ENCODE measurements at places on chromosomes 2 and 18.

DNA sequence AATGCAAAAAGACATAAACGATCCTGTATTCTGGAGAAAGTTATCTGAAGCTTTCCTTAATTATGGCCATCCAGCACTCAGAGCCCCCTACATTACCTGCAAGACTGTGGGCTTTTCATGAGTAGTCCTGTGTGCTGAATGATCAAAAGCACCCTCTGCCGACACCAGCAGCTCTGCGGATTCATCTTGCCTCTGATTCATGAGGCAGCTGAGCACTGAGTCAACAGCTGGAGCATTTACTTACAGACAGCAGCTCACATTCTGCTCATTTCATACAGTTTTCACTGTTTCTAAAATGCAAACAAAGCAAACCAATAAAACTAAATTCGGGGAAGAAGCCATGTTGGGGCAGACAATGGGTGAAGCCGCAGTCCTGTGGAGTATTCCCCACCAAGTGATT is 886.5 kb downstream of the CNTNAP5 start:
- no peak for DNase-seq

DNA sequence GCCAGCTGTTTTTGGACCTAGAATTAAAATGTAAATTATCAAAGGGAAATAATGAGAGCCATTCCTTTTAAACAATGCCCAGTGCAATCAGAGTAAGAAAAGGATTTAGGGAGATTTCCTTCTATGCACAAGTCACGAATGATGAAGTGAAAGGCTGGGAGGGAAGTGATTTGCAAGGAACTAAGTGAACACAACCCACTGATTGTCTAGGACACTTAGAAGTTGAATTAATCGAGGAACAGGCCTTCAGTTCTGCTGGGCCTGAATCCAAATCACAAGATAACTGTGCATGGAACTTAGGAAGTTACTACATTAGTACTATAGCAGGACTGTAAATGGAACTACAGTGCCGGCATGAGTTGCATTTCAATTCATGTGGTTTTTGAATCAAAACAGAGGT is 17.7 kb downstream of the MAP2 start:
- DNase-seq, result no peak

- DNase-seq, result no peak
These were observed 6.1 kb upstream of the OTOF start for GRCh38 chr2:26483957-26484565.

- DNase-seq, result no peak
These were observed 51.8 kb downstream of the AKAIN1 start for GRCh38 chr18:5145168-5145825.

DNA sequence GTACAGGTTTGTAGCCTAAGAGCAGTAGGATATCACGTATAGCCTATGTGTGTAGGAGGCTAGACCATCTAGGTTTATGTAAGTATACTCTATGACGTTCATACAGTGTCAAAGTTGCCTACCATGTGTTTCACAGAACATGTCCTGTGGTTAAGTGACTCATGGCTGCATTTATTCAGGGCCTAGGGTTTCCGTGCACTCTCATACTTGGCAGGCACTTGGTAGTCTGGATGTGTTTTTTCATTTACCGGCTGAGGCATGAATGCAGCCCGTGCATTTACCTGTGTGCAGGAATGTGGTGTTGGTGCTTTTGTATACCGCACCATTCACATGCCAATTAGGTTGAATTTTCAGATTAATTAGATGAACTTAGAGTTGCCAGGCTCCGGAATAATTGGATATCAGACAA is 43.4 kb downstream of the MYL12B start:
- DNase-seq, result peak; percentile 51

DNA sequence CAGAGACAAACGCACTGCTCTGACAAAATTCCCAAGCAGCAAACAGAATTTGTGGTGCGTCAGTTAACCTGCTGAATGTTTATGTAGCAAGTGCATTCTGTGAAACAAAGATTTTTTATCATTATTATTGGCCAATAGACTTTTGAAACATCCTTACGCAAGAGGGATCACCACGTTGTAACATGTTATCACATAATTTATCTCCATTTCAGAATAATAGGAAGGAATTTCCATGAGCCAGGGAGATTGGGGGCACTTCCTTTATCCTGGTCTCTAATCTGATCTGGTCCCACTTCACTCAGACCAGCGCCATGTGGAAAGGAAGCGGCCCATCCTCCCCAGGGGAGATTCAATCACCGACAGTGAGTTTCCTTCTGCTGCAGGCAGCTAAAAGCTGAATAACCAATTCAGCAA is 166.1 kb downstream of the PID1 start:
- DNase-seq, result peak; percentile 27

DNA sequence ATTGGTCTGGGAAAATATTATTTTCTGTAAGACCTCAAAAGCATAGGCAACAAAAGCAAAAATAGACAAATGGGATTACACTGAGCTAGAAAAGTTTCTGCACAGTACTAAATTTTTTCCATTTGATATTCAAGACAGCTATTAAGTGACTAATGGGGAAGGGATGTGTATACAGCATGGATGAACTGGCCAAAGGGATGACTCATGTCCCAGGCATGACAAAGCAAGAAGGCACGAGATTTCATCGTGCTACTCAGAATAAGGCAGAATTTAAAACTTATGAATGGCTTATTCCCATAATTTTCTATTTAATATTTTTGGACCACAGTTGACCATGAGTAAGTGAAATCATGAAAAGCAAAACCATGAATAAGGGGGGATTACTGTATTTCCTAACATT is 1250.1 kb upstream of the GYPC start:
- DNase-seq, result peak; percentile 12

- DNase-seq, result peak; percentile 51
These were observed 107.0 kb downstream of the BCL2L11 start for GRCh38 chr2:111227716-111228141.

GRCh38 chr2:198326431-198326830 is 522.0 kb downstream of the PLCL1 start:
- DNase-seq, result no peak

GRCh38 chr2:150387586-150388288 is 99.7 kb downstream of the RND3 start:
- DNase-seq, result no peak

- no peak for DNase-seq
These were observed 77.1 kb downstream of the CYRIA start for GRCh38 chr2:16588565-16588964.

DNA sequence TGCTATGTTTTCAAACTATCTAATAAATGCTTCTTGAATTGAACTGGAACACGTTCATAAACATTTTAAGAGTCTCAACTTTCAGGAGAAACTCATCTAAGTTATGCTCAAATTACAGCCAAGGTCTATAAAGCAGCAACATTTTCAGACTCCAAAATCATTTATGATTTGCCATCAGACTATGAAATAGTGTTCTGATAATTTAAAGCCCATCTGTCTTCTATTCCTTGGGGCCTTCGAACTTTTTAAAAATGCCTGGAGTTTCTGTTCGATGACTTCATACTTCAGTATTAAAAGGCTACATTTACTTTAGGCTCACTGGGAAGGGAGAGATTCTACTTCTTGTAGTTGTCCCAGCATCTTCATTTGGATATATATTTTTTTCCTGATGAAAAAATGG is 73.6 kb upstream of the NXPH2 start:
- no peak for DNase-seq

GRCh38 chr18:77702686-77703085 is 453.0 kb downstream of the GALR1 start:
- no peak for DNase-seq

DNA sequence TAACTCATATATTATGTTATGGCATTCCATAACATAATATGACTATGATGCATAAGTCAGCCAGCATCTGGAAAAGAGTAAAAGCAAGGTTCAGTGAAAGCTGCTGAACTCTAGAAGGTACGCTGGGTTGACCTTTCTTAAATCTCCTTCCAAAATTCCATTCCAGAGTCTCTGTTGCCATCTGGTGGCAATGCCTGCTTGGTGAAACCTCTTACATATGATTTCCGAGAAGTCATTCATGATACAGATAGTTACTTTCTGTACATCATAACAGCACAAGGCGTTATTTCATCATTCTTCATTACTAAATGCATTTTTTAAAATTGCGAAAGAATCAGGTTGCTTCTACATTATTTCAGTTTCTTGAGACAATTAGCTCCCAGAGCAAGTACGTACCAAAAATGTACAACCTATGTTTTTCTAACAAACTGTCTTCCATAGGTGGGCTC is 7.0 kb upstream of the EPG5 start:
- peak; percentile 82 for DNase-seq

- no peak for DNase-seq
These were observed 41.7 kb downstream of the KIAA2012 start for GRCh38 chr2:202114795-202115194.

GRCh38 chr18:62723666-62724281 is 8.4 kb downstream of the PHLPP1 start:
- DNase-seq, result no peak

DNA sequence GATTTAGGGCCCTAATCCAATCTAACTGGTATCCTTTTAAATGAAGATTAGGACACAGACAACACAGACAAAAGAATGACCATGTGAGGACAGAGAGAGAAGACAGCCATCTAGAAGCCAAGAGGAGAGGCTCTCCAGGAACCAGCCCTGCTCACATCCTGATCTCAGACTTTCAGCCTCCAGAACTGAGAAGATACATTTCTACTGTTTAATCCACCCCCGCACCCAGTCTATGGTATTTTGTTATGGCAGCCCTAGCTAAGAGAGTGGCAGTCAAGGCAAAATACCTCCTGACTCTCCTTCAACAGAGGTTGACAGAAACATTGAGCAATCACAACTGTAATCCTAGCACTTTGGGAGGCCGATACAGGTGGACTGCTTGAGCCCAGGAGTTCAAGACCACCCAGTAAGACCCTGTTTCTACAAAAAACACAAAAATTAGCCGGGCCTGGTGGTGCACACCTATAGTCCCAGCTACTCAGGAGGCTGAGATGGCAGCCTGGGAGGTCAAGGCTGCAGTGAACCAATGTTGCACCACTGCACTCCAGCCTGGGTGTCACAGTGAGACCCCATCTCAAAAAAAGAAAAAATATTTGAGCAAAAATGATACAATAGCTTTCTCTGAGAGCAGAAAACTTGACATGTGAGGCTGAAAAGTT is 34.7 kb downstream of the WDR33 start:
- no peak for DNase-seq

- peak; percentile 87 for DNase-seq
These were observed 4.0 kb downstream of the ID2 start for GRCh38 chr2:8685697-8686358.

DNA sequence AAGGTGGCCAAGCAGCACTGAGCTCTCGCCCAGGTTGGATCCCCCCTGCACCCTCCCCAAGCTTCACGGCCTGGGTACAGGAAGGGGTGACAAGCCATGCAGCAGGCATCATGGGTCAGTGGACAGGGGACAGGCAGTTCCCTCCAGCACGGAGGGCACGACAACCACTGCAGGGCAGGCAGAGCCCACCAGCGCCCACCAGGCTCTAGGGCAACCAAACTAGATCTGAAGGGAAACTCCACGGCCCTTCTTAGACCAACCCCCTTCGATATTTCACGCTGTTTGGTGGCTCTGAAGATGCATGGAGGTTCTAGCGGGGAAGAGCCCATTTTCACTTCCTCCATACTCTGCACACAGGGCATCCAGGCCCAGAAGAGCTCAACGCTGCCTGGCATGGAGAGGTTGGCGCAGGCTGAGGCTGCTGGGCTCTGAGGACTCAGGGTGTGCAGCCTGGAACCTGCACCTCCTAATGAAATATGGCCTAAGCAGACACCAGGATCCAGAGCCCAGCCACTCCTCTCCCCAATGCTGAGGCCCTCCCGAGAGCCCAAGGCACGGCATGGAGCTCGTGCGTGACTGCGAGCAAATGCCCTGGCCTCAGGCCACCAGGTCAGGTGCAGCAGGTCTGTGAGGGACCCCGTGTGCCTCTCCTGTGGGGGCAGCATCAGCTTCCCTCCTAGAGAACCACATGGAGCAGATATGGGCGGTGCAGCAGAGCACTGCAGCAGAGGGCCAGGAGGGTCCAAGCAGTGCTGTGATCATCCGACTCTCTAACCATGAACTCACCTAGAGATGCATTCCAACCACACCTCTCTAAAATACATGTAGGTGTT is 8.7 kb upstream of the MTERF4 start:
- DNase-seq, result no peak

GRCh38 chr2:220394433-220394832 is 767.0 kb downstream of the SLC4A3 start:
- peak; percentile 86 for DNase-seq

GRCh38 chr2:42725657-42726056 is 38.3 kb downstream of the OXER1 start:
- DNase-seq, result no peak

GRCh38 chr18:25662272-25662671 is 310.3 kb upstream of the ZNF521 start:
- DNase-seq, result no peak

GRCh38 chr2:68135448-68136320 is 22.0 kb upstream of the PNO1 start:
- no peak for DNase-seq

DNA sequence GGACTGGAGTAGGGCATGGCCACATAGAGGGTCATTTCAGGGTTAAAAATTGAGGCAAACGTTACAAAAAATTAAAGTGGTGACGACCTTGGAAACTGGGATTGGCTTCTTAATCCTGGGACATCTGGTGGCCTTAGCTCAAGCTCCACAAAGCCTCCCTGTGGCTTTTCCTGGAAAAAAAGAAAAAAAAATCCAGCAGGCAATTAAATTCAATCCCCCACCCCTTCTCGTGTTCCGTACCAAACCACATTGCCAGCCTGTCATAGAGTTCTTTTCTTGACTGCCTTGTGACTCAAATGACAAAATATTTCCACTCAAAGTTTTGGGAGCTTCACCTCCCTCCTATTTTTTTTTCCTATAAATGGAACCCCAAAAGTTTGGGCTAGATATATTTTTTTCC is 195.6 kb downstream of the HRH4 start:
- DNase-seq, result no peak

GRCh38 chr2:26581991-26582842 is 58.9 kb downstream of the CIB4 start:
- DNase-seq, result no peak

DNA sequence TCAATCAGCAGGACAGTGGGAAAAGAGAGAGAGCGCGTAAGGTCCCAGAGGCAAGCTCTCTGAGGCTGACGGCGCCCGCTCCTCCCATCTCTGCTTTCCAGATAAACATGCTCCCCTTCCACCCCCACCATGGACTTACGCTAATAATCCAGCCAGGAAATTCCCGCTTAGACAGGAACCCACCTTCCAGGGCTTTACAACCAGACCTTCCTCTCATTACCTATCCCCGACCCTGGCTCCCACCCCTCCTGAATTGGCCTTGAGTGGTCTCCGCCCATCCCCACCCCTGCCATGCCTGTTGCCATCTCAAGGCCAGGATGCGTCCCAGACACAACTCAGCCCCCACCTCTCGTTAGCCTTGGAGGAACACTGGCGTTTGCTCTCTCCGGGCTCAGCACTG is 131.1 kb downstream of the SMAD2 start:
- no peak for DNase-seq

DNA sequence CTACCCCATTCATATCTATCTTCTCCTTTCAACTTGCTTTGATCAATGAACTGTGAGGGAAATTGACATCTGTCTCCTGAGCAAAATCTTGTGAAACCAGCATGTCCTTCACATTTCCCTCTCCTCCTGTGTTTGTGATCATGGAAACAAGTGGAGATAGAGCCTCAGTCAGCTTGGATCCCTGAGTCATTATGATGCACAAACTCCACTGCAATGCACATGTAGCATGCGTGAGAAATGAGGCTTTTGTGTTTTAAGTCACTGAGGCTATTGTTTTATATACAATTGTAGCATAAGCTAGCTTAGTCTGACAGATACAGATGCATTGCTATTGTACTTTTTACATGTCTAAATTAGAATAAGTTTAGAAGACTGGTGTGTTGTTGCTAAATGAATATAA is 85.2 kb upstream of the HNMT start:
- no peak for DNase-seq

- DNase-seq, result no peak
These were observed 20.4 kb upstream of the TDRD15 start for GRCh38 chr2:21103274-21103891.

- no peak for DNase-seq
These were observed 34.7 kb downstream of the PIEZO2 start for GRCh38 chr18:11114653-11115052.

Measured in A673 (cell line).